GM23338 (cell line): ENCODE measurements at places on chromosomes 6 and 20. TPM values are rescaled to one million over a fixed set of nuclear protein-coding genes. Genes with fewer than 3 reads are reported as not detected.
A peak's percentile ranks its signal among the peaks of the same experiment; 100 is the strongest.

DNA sequence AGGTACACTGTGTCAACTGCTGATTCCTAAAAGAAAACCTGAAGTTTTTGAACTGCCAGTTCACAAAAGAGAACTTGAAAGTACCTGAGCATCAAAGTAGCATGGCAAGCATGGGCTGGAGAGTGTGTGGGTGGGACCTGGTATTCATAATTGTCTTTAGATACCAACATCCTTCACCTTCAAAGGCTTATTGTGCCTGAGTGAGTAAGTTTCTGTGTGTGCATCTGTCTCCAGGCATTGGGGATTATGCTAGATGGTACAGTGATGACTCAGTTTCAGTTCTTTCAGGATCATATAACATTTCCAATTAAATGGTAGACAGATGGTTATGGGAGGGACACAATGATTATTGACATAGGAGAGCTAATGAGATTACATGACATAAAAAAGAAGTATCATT, 238.5 kb downstream of the ZFAND3 start:
- no peak overlapping the region for H3K27ac ChIP-seq
- H3K27me3 ChIP-seq = no peaks in the 10 kb centered on the region
- no peak for DNase-seq
- H3K4me3 ChIP-seq = no peak overlapping the region
- peaks cover 29% of the 10 kb centered on the region for H3K4me1 ChIP-seq

GRCh38 chr6:16058929-16059345, 69.9 kb upstream of the MYLIP start:
- peak overlapping the region; percentile 84 for H3K27ac ChIP-seq
- DNase-seq = no peak
- no peaks in the 10 kb centered on the region for H3K27me3 ChIP-seq
- no peak overlapping the region for H3K4me3 ChIP-seq

DNA sequence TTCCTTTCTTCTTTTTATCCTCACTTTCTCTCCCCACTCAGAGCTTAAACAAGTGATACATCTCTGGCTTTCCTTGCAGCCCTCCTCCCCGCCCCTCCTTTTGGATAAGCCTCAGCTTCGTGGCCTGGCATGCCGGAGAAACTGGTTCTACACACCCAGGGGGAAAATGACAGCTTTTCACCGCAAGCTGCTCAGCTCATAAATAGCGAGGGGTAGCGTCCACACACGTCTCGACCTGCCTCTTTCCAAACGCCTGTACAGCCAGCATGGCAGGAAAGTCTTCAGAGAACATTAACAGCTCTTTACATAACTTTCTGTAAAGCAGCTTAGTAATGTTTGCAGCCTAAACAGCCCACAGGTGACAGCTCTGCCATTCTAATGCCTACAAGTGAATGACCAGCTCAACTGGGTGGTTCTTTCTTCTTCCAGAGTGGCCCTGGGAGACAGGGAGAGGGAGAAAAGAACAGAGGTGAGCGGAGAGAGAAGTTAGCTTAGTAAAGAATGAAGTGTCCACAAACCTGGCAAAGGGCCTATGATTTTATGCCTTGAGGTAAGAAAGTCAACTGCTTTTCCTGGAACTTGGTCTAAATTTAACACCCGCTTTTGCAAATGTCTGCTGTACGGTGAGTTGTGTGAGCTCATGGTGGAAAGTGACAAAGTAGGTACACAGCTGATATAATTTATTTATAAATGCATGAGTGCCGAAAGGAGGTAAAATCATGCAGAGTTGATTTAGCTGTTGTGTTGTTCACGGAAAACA, 251.5 kb downstream of the TFAP2A start:
- H3K4me3 ChIP-seq = no peak overlapping the region
- peak; percentile 20 for DNase-seq
- no peaks in the 10 kb centered on the region for H3K27me3 ChIP-seq
- H3K4me1 ChIP-seq = peaks cover 12% of the 10 kb centered on the region; the same call in 1 of the 2 replicates
- H3K36me3 ChIP-seq = no peaks in the 10 kb centered on the region
- H3K27ac ChIP-seq = no peak overlapping the region

Gene CAGE1
- 0.12 TPM in 1 of 2 replicates, not detected in the other for polyA plus RNA-seq
